Skeletal muscle cell (primary cell): ENCODE measurements at places on chromosomes 12 and 14.

- no peak for DNase-seq
These were observed 91.2 kb downstream of the RGS6 start for GRCh38 chr14:72023128-72024042.

DNA sequence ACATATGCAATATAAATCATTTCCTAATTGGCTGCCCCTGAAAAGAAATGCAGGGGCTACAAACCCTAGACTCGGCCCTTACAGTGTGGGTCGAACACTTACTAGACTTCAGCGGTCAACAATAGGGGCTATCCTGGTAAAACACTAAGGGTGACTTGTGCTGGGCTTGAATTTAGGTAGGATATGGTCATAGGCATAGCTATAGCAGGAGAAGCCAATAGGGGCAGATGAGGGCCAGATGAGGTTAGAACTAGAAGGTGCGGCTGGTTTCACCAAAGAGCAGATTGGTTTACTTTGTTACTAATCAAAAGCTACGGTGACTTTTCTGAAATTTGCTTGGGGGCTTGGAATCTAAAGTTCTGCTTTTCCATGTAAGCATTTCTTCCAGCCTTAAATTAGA is 282.3 kb upstream of the DIO2 start:
- no peak for DNase-seq

- DNase-seq = no peak
These were observed 54.2 kb upstream of the RMST start for GRCh38 chr12:97408363-97408762.

DNA sequence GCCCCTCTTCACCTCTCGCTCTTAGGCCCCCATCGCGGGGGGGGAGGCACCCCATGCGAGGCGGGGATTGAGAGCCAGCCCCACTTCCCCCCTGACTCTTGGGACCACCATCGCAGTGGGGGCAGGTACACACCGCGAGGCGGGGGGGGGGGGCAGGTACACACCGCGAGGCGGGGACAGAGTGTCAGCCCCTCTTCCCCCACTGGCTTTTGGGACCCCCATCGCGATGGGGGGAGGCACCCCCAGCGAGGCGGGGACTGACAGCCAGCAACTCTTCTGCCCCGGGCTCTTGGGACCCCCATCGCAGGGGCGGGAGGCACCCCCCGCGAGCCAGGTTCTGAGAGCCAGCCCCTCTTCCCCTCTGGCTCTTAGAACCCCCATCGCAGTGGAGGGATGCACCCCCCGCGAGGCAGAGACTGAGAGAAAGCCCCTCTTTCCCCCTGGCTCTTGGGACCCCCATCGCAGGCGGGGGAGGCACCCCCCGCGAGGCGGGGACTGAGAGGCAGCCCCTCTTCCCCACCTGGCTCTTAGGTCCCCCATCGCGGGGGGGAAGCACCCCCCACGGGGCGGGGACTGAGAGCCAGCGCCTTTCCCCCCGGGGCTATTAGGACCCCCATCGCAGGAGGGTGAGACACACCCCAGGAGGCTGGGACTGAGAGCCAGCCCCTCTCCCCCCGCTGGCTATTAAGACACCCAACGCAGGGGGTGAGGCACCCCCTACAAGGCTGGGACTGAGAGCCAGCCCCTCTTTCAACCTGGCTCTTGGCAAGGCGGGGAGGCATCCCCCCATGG is 196.5 kb upstream of the PZP start:
- no peak for DNase-seq

DNA sequence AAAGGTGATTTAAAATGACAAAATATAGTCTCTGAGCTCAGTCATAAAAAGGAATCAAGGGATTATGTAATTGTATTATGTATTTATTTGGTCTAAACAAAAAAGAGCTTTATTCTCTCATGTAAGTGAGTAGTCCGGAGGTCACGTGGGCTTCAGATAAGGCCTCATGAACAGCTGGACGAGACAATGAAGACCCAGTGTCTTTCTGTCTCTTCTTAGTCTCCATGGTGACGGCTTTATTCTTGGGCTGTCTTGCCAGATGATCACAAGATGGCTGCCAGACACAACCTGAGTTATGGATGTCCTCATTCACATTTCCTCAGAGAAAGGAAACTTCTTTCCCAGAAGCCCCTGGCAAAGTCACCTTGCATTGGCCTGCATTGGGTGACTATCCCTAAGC is 98.6 kb downstream of the ARF6 start:
- DNase-seq = no peak
